Stimulated activated CD4-positive, alpha-beta T cell treated with anti-CD3 and anti-CD28 coated beads, TNF-alpha, amount 100 ng/mL, for 1 hour (primary cell): ENCODE measurements at places on chromosomes 3 and 15.

DNA sequence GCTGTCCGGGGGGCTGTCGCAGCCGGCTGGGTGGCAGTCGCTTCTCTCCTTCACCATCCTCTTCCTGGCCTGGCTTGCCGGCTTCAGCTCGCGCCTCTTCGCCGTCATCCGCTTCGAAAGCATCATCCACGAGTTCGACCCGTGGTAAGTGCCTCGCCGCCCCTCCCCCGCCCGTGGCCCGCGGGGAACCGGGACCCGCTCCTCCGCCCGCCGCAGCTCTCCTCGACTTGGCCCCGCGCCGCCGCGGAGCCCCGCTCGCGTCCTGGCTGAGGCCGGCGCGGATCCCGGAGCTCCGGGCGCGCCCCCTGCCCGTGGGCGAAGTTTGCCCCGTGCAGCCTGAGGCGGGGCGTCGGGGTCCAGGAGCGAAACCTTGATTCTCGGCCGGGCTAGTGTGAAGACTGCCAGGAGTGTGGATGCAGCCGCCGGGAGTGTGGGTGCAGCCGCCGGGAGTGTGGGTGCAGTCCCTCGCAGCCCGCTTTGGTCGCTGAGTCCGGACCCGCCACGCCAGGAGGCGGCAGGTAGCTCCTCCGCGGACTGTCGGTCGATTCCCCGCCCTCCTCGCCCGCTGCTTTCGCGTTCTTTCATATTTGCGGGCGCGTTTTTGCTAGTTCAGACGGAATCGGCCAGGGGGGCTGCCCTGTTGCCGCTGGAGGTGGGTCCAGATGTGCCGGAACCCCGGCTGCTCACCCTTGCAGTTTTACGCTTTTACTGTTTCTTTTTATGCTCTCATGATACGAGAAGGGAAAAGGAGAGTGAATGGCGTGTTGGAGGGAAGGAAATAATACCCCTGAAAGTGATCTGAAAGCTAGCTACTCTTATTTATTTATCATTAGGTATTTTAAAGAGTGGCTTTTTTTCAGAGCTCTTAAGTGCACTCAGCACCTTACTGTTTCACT lies 692 bp downstream of the STT3B start:
- peak; percentile 44 for DNase-seq

DNA sequence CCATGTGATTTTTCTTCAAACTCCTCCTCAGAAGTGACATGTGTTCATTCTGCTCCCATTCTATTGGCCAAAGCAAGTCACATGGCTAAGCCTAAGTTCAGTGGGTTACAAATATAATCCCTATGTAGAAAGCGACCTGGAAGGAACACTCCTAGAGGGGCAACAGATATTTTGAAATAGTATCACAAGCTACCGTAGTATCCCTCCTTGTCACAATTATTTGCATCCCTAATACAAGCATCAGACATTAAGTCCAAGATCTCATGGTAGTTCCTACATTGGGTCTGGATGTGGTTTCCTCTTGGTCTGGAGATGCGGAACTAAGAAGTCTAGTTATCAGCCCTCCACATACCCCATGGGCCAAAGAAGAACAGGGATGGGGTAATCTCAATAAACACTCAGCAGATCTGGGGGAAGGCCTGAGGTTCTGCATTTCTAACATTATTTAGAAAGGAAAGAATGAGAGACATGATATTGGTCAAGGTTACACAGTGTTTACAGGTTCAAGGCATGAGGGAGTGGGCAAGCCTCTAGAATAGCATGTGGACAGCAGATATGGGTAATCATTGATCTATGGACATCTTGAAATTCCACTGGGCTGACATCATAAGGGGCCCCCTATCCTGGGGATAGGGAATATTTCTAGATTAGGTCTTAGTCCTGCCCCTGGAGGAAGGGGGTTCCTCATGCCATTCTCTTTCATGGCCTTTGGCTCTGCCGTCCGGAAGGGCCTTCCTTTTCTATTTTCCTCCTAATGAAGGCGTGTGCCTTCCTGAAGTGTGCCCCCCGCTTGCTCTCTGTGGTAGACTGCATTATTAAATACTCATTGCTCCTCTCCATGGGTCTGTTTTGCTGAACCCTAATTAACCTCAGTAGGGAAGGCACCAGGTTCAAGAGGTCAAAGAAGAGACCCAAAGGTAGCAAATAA lies 17.8 kb upstream of the ABHD2 start:
- no peak for DNase-seq

DNA sequence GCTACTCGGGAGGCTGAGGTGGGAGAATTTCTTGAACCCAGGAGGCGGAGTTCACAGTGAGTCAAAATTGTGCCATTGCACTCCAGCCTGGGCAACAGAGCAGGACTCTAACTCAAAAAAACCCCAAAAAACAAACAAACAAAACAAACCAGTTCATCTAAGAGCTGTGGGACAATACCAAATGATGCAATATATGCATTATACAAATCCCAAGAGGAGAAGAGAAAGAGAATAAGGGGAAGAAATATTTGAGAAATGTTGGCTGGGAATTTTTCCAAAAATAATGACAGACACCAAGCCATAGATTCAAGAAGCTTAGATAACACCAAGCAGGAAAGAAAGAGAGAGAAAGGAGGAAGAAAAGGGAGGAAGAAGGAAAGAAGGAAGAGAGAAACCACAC lies 82.5 kb downstream of the KLF13 start:
- no peak for DNase-seq

- no peak for DNase-seq
These were observed 392.0 kb upstream of the RORA start for GRCh38 chr15:61621146-61621545.

GRCh38 chr3:52872245-52872644 lies 25.1 kb downstream of the STIMATE start:
- DNase-seq: no peak

GRCh38 chr3:48473617-48473952 lies 27.0 kb downstream of the ATRIP start:
- no peak for DNase-seq

DNA sequence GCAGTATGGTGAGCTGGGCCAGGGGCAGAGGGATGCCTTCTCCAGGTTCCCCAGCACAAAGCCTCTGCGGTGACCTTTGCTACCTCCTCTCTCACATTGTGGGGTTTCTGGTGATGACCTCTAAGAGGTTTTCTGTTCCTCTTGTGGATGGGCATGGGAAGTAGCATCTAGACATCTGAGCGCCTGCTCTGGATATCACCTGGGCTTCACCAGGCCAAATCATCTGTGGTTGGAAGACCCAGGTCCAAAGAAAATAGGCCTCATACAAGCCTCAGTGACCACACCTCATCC lies 7.0 kb downstream of the APEH start:
- no peak for DNase-seq

DNA sequence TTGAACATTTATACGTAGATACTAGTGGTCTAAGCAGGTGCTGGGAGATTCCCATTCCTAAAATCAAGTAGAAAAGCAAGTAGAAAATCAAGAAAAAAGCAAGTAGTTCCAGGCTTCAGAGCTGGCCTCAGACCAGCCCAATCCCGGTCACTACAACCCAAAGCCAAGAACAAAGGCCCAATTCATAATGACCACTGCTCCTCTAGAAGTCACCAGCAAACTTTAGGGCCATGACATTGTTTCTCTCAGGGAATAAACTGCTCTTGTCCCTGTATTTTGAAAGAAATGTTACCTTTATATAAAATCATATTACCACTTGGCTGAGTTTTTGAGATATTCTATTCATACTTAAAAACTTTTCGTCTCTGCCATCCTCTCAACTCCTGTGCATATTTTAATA lies 106.3 kb upstream of the IL12A start:
- no peak for DNase-seq

DNA sequence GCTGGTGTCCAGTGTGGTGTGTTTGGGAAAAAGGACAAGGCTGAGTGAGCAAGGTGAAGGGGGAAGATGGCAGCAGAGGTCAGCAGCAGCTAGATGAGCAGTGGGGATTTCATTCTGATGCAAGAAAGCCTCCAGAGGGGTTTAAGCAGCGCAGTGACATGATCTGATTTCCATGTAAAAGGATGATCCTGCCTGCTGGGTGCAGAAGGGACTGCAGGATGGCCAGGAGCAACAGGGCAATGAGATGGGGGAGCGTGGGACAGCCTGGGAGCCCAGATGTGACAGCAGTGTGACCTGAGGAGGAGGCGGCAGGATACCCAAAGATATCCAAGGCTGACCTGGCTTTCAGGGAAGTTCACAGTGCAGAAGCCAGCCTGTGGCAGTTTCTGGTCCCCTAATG lies 6.1 kb downstream of the WNT7A start:
- no peak for DNase-seq

DNA sequence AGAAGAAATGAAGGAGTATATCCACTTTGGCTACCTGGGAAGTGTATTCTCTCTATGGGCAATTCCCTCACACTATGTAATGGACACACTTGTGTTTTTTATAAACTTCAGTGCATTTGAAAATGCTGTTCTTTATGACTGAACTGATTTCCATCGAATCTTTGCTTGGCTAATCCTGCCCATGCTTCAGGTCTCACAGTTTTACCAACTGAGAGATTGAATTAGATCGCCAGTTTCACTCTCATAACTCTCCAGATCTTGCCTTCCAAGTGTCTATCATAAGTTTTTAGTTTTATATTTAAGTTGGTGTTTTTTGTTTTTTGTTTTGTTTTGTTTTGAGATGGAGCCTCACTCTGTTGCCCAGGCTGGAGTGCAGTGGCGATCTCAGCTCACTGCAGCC lies 73.5 kb upstream of the MBNL1 start:
- DNase-seq: no peak

DNA sequence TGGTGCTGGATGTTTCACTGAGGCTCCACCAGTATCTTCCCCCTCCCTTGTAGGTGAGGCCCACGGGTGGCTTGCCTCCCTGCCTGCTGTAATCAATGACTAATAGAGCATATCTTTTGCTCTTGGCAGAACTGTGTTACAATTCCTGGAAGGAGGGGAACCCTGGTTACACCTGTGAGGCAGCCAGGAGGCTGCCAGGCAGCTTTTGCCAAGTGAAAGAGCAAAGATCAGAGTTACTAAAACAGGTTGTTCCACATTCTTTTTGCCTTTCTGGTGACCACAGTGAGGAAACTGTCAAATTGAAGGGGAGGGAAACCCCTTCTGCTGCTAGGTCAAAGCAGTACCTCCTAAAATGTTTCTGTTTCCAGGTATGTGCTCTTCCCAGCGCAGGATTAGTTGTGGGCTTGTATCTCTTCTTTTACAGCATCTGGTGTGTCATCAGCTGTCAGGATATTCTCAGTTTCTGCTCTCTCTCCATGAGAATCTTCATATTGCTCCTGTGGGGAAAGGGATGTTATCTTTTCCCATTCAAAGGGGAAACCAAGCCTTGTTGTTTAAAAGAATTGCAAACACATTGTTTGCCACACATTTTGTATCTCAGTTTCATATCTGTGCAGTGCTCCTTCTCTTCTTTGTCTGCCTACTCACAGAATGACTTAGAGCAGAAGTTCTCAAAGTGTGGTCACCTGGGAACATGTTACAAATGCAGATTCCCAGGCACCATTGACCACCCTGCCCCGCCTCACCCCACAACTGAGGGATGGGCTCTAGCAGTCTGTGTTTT lies 137.4 kb upstream of the UMPS start:
- DNase-seq: no peak

DNA sequence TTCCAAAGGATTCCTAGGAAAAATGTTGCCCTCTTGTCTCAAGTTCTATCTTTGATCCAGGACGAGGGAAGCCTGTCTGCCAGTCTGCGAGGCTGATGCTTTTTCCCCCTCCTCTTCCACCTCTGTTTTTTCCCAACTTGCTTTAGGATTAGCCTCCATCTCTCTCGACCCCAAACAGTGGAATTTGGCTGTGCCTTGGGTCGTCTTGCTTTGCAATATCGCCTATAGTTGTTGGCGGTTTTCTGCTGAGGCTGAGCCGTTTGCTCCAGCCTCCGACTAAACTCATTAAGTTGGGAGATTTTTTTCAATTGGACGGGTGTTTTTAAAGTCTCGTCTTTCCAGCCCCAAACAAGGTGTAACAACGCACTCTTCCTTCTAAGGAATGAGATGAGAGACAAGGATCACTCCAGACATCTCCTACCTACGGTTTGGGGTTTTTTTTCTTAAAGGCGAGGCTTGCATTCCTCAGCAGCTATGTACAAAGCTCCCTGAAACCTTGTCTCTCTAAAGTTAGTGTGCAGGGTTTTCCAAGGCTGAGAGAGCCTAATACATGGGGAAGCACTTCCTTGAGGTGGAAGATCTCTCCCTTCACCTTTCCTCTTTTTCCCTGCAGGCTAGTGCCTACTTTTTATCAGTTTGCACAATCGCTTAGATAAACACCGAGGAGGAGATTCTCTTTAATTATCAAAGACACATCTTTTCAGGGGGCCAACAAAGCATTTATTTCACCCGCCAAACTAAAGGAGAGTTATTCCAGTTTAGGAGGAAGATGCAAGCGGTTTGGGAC lies 4.8 kb upstream of the NR2F2 start:
- no peak for DNase-seq

DNA sequence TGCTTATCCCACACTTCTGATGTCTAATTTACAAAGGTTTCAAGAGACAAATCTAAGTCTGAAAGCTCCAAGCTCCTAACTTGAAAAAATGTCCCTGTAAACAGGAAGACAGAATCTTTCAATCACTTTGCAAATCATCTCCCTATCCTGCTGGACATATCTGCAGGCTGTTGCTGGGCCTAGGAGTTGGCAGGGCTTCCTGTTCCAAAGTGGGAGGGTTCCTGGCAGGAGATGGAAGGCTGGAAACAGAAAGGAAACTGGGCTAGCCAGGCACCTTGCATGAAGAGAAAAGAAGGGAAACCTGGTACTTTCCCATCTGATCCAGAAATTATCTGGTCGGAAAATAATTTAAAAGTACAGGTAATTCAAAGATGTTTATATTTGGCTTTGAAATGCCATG lies 227.3 kb upstream of the IL12A start:
- no peak for DNase-seq

- no peak for DNase-seq
These were observed 209.6 kb upstream of the MCTP2 start for GRCh38 chr15:94021621-94022320.

- DNase-seq: no peak
These were observed 281.0 kb upstream of the NR2E3 start for GRCh38 chr15:71529361-71529760.

GRCh38 chr15:57667171-57667849 lies 39.2 kb upstream of the POLR2M start:
- no peak for DNase-seq

DNA sequence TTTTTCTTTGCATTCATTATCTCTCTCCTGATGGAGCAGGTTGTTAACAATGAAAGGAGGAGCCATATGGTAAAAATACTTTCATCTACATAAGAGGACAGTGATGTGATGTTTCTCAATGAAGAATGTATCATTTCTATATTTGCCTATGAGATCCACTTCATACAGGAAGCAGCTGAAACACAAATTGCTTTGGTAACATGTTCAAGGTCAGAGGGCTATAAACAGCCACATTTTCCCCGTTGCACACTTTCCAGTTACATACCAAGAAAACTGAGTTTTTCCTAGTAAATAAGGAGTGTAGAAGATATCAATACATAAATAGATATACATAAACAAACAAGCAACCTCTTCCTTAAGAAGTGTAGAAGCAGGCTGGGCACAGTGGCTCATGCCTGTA lies 32.6 kb upstream of the GYG1 start:
- no peak for DNase-seq
